A549 treated with Hydrocortisone at 1 μM for 4 hours (cell line): ENCODE measurements at places on chromosomes 5 and 9. TPM values are rescaled to one million over a fixed set of nuclear protein-coding genes. Genes with fewer than 3 reads are reported as not detected.

PALM2AKAP2 gene
- total RNA-seq: 0.16 to 0.47 TPM (median 0.30 TPM) in 5 replicates

FBP2 gene
- 0.06 TPM in 1 of 5 replicates, not detected in the others for total RNA-seq

GPRIN1 gene
- 7.3 to 9.6 TPM (median 9.1 TPM) in 5 replicates for total RNA-seq

ZNF366 gene
- not detected in 5 replicates for total RNA-seq

CHSY3 gene
- total RNA-seq: 0.09 to 0.12 TPM (median 0.09 TPM) in 4 of 5 replicates, not detected in the other

HEMGN gene
- total RNA-seq: not detected in 5 replicates

EDIL3 gene
- 0.13 to 0.50 TPM (median 0.26 TPM) in 5 replicates for total RNA-seq

SCGB3A2 gene
- total RNA-seq: not detected in 5 replicates

APBB3 gene
- 5.3 to 7.1 TPM (median 6.4 TPM) in 5 replicates for total RNA-seq

GHR gene
- total RNA-seq: 0.02 to 0.03 TPM (median 0.02 TPM) in 3 of 5 replicates, not detected in the others

KIAA1191 gene
- 69.8 to 102 TPM (median 81.8 TPM) in 5 replicates for total RNA-seq

DEPDC1B gene
- 13.2 to 17.6 TPM (median 15.0 TPM) in 5 replicates for total RNA-seq

PCDHB4 gene
- total RNA-seq: 0.06 to 0.10 TPM (median 0.07 TPM) in 3 of 5 replicates, not detected in the others

PCDHGA4 gene
- total RNA-seq: 0.06 to 0.16 TPM (median 0.12 TPM) in 4 of 5 replicates, not detected in the other

SLC9A3 gene
- total RNA-seq: 2.2 to 2.5 TPM (median 2.2 TPM) in 5 replicates

MZB1 gene
- total RNA-seq: 0.13 TPM in 1 of 5 replicates, not detected in the others

NUDT12 gene
- total RNA-seq: 1.3 to 2.2 TPM (median 1.9 TPM) in 5 replicates

SLC27A6 gene
- 0.06 TPM in 2 of 5 replicates, not detected in the others for total RNA-seq

BRINP1 gene
- 0.14 to 0.23 TPM (median 0.17 TPM) in 5 replicates for total RNA-seq

SOWAHA gene
- total RNA-seq: 0.08 to 0.14 TPM (median 0.13 TPM) in 5 replicates

ARL10 gene
- 0.36 to 0.86 TPM (median 0.39 TPM) in 5 replicates for total RNA-seq

SPATA31A3 gene
- total RNA-seq: not detected in 5 replicates

DELE1 gene
- 44.7 to 54.6 TPM (median 50.6 TPM) in 5 replicates for total RNA-seq

CD14 gene
- total RNA-seq: 3.3 to 4.5 TPM (median 4.1 TPM) in 5 replicates

TGFBI gene
- 1,399 to 2,041 TPM (median 1,852 TPM) in 5 replicates for total RNA-seq

HAVCR1 gene
- 25.5 to 50.1 TPM (median 31.2 TPM) in 5 replicates for total RNA-seq

FKTN gene
- 5.2 to 9.1 TPM (median 7.3 TPM) in 5 replicates for total RNA-seq

STPG3 gene
- not detected in 5 replicates for total RNA-seq

PPP3R2 gene
- not detected in 5 replicates for total RNA-seq

CCDC187 gene
- total RNA-seq: 0.02 to 0.03 TPM in 2 of 5 replicates, not detected in the others

PCDHGA7 gene
- total RNA-seq: 0.57 to 1.2 TPM (median 0.76 TPM) in 5 replicates

CCNH gene
- total RNA-seq: 39.5 to 50.4 TPM (median 40.7 TPM) in 5 replicates

NTNG2 gene
- total RNA-seq: 0.83 to 2.2 TPM (median 1.4 TPM) in 5 replicates

ADCY2 gene
- not detected in 5 replicates for total RNA-seq

ALAD gene
- 12.8 to 17.9 TPM (median 14.5 TPM) in 5 replicates for total RNA-seq

NIM1K gene
- total RNA-seq: 0.24 to 0.30 TPM (median 0.28 TPM) in 5 replicates

DDX4 gene
- total RNA-seq: 0.05 to 0.08 TPM in 2 of 5 replicates, not detected in the others

ALDH1A1 gene
- 4,480 to 7,218 TPM (median 5,416 TPM) in 5 replicates for total RNA-seq

FAXDC2 gene
- total RNA-seq: 0.25 to 0.55 TPM (median 0.43 TPM) in 5 replicates

STK32A gene
- total RNA-seq: 0.21 to 0.38 TPM (median 0.24 TPM) in 5 replicates
